Suppressor macrophage treated with lipopolysaccharide for 4 hours (primary cell): ENCODE measurements at places on chromosomes 4 and X.
A peak's percentile ranks its signal among the peaks of the same experiment; 100 is the strongest.

DNA sequence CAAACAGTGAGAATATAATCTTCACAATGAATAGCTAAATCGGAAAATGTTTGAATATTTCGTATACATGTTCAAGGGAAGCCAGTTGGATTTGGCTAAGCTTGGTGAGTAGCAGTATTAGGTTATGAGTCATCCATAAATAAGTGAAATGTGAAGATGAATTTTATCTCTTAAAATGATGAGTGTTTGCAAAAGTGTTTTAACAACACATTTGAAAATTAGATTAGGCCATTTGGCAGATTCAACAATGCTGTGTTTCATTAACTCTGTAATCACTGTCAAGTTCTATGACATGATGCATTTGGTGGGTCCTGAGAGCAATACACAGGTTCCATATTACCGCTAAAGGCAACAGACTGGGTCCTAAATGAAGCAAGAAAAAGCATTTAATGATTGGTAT, 301.9 kb upstream of the PRPS2 start:
- no peak for DNase-seq

DNA sequence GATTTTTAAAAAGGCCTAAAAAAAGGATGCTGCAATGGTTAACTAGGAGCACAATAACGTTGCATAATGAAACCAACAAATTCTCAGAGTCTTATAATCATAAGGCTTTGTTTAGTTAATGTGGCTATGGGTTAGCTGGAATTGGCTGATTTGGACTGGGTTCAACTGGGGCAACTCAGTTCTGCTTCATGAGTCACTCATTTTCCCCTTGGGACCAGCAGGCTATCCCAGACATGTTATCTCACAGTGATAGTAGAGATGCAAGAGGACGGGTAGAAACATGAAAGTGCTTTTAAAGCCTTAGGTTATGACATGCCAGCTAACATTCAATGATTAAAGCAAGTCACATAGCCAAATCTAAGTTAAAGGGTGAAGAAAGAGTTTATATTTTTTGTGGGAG, 189.2 kb upstream of the GK2 start:
- no peak for DNase-seq

DNA sequence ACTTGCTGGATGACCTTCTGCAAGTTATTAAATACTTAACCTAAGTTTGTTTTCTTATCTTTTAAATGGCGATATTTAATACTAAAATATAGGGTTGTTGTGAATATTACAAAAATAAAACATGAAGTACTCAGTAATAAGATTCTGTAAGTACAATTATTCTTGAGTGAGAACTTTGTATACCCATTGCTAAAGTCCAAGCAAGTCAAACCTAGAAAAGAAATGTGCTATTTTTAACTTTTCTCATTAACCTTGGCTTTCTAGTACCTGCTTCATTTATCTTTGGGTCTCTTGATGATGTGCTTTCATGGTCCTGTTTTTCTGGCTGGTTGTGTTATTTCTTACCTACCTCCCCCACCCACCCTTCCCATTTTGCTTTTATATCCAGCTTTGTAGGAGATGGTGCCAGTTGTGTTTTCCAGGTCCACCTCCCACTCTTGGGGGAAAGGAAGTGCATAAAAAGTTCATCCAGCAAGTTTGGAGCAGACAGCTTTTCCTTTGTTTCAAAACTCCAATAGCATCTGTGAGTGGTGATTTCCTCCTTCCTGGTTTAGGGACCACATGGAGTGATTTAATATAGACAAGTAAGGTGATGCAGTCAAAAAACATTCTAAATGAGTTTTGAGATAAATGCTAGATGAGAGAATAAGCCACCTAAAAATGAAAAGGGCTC, 7.5 kb upstream of the CXCL8 start:
- DNase-seq: no peak

DNA sequence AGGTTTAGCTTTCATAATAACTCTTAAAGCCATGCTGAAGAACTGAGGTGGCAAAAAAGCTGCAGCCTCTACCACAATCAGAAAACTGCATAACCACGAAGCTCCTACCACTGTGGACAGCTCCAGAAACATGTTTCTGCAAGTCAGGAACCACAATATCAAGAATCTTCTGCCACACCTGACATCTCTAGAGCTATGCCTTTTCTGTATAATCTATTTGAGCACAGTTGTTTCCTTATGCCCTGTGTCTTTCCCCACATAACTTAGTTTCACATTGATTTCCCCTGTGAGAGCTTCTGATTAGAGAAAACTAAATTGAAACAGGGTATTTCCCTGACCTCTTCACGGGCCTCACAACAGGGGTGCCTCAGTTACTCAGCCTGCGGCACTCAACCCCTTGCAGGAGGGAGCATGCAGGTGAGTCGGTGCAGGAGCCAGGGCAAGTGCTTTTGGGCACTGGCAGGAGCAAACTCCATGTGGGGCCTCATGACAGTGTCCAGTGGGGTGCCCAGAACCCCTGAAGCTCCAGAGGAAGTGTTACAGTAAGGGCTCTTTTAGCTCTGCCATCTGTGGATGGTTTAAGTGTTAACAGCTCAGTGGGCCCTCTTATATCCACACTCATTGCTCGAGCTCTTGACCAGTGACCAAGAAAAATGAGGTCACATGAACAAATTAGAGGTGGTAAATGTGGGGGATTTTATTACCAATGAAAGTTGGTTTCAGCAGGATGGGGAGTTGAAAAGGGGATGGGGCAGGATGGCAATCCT, 132.8 kb upstream of the BMP3 start:
- DNase-seq: no peak

DNA sequence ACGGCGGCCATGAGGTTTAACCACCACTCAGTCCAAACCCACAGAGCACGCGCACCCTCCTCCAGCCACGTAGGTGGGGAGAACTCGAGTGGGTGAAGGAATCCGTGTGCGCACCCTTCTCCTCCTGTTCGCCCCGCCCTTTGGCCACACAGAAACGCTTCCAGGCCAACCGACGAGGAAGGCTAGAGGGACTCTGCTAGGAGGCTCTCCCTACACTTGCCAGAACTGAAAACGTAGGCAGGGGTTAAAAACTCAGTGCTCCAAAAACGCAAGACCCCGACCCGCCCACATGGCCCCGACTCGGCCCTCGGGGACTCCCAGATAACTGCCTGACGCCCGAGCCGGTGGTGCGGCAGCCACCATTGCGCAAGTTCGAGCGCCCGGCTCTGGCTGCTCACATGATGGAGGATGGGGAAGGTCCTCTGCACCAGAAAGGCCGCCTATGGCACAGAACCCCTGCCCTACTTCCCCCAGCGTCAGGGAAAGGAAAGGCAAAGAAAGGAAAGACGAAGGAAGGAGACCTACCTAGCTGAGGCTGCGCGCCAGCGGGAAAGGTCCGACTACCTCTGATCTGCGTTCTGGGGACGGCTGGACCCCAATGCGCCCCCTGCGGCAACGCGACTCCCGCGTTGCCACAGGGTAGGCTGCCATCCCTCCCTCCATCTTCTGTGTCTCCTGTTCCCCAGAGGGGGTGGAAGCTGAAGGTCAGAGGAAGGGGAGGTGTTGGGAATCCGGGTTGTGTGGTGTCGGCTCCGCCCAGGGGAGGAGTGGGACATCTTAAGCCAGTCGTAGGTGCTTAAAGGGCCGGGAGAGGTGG, 201.9 kb upstream of the AGTR2 start:
- peak; percentile 31 for DNase-seq

DNA sequence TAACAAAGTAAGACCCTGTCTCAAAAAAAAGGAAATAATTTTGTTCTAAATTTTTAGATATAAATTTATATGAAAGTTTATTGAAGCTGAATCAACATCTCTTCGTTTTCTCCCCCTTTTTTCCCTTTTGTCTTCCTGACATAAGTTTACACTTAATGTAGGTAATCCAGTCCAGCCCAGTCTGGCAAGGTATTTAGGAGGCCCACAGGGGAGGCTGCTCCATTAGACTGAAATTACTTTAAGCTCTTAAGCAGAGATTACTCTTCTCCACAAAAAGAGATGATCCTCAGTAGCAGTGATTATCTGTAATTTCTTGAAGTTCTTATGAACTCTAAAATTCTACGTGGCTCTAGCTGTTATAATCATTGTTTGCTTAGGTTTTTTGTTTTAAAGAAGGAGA, 46.0 kb downstream of the ANXA5 start:
- no peak for DNase-seq

DNA sequence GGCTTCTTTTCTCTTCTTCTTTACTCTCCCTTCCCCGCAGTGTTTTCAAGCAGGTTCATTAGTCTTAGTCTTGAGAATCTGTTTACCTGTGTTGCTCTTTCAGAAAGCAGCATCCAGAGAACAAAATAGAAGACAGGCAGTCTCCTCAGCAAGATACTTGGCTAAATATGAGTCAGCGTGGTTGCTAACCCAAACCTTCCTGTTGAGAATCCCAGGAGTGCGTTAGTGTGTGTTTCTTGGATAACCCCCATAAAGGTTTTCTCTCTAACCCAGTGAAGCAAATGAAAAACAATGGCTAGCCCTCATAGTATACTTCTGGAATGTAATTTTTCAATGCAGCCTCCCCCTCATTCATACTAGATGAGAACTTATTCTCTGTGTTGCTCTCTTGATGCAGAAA, 41.1 kb downstream of the BMPR1B start:
- DNase-seq: no peak

GRCh38 chr4:85448906-85449890, 25.8 kb upstream of the ARHGAP24 start:
- DNase-seq: no peak

DNA sequence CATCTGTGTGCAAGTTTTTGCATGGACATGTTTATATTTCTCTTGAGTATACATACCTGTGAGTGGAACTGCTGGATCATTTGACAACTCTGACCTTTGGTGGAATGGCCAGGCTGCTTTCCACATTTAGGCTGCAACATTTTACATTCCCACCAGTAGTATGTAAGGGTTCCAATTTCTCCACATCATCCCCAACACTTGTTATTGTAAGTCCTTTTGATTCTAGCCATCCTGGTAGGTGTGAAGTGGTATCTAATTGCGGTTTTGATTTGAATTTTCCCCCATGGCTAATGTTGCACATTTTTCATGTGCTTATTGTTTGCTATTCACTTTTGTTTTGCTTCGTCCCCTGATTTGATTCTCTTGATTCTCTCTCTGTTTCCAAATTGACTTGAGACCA, 16.4 kb downstream of the DLG3 start:
- no peak for DNase-seq

- no peak for DNase-seq
Measured at GRCh38 chr4:98781641-98782357, 123.4 kb upstream of the TSPAN5 start.

- DNase-seq: peak; percentile 29
Measured at GRCh38 chr4:153365003-153365402, 20.5 kb downstream of the MND1 start.

DNA sequence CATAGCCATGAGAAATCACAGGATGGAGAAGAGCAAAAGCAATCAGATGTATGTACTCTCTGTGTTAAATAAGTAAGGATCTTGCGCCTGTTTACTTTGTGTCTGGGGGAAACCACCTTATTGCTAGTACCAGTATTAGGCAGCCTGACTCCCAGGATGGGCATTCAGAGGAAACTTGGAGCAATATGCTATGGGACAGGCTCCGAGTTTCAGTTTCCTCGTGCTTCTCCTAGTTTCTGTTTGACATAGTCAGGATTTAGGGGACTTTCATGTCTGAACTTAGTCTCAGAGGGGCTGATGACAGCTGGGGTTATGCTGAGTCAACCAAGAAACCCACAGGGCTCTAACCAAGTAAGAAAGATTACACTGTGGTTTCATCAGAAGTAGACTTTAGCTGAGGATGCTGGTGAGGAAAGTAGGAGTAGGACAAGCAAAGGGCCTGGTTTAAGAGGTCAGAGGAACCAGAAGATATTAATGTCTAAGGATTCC, 13.5 kb downstream of the NSUN7 start:
- DNase-seq: peak; percentile 97

- no peak for DNase-seq
Measured at GRCh38 chr4:25313201-25313895, 774 bp downstream of the ZCCHC4 start.

DNA sequence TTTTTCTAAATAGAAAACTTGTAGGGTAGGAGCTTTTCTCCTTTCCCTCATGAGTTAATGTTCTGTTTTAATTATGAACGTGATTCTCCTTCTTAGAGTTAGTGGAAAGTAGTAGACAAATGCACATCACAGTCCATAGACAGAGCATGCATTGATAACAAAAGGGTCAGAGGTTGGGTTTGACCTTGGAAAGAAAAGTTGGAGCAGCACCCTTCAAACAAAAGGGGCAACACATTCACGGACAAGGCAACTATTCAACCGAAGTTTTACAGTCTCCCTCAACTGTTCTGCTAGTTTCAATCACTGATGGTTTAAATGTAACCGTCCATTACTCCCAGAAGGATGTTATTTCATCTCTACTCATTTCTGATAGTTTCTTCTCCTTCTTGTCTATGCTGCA, 103.4 kb upstream of the MAOA start:
- no peak for DNase-seq

DNA sequence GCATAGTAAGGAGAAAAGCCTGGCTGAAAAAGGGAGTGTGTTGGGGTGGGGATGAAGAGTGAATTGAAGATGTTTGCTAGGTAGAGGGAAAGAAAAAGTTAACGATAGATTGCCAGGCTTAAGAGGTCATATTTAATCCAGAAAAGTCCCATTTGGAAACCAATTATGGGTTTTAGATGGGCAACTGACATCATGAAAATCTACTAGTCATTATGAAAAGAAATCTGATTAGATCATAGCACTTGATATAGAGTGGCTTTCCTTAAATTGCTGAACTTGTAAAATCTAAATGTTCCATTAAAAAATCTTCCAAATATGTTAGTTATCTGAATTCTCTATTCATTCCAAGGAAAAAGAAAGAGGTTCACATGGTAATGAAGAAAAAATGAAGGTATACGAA, 37.5 kb upstream of the IL21 start:
- DNase-seq: no peak

GRCh38 chr4:176744091-176744490, 48.6 kb downstream of the VEGFC start:
- DNase-seq: no peak

- DNase-seq: no peak
Measured at GRCh38 chr4:119693126-119693525, 64.5 kb upstream of the PDE5A start.

DNA sequence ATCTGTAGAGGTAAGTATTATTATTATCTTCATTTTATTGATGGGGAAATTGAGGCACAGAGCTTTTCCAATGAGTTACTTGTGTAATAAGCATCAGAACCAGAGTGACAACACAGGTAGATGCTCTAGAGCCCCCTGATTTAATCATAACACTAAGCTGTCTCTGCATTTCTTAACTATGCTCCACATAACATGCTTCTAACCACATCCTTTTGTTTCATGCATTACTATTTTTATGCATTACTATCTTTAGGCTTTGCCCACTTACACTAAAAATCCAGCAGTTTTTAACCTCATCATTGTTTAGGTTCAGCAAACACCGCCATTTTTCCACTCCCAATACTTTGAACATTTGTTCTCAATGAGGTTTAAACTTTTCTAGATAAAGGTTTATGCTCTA, 1900.8 kb upstream of the PCDH10 start:
- no peak for DNase-seq
